ENCODE measurements at places on chromosomes 7 and 10.

GRCh38 chr10:74730246-74730645 lies 96.2 kb upstream of the KAT6B start:
- no peak for DNase-seq

DNA sequence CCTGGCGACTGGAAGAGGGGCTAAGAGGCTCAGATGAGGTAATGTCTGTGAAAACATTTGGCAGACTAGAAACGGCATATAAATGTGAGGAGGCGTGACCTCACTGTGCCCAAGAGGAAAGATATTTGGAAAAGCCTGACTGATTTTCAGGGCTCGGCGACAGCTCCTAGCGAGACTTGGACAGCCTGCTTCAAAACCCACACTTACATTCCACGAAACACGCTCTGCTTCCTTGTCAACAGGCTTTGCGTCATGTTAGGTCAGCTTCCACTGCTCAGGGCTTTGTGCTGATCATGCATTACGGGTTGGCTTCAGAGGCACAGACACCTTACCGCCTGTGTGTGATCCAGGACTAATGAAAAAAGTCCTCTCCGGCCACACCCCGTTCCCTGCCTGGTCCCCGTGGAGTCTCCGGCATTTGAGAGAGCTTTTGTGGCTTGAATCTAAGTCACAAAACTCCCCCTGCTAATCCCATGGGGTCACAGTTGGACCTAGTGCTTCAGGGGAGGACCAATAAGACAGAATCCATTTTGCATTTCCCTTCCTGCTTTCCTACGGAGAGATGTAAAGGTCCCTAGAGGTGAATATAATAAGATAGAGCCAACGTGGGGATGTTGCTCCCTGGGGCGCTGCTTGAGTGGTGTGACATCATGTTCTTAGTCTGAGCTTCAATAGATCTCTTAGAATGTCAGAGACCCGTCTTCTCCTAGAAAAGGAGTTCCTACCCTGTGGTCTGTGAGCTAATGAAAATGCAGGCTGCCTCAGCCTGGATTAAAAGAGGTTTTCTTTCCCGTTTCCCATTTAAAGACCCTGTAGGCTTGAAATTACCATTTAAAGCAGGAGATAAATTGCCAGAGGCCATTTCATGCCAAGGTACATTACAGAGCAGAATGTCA lies 25.5 kb downstream of the FGFBP3 start:
- peak; percentile 84 for DNase-seq

- peak; percentile 86 for DNase-seq
Measured at GRCh38 chr10:93815304-93816096, 57.8 kb downstream of the LGI1 start.

GRCh38 chr7:76054123-76055120 lies 6.5 kb downstream of the MDH2 start:
- DNase-seq, result peak; percentile 43

GRCh38 chr10:107894516-107894915 lies 730.0 kb upstream of the SORCS1 start:
- no peak for DNase-seq

DNA sequence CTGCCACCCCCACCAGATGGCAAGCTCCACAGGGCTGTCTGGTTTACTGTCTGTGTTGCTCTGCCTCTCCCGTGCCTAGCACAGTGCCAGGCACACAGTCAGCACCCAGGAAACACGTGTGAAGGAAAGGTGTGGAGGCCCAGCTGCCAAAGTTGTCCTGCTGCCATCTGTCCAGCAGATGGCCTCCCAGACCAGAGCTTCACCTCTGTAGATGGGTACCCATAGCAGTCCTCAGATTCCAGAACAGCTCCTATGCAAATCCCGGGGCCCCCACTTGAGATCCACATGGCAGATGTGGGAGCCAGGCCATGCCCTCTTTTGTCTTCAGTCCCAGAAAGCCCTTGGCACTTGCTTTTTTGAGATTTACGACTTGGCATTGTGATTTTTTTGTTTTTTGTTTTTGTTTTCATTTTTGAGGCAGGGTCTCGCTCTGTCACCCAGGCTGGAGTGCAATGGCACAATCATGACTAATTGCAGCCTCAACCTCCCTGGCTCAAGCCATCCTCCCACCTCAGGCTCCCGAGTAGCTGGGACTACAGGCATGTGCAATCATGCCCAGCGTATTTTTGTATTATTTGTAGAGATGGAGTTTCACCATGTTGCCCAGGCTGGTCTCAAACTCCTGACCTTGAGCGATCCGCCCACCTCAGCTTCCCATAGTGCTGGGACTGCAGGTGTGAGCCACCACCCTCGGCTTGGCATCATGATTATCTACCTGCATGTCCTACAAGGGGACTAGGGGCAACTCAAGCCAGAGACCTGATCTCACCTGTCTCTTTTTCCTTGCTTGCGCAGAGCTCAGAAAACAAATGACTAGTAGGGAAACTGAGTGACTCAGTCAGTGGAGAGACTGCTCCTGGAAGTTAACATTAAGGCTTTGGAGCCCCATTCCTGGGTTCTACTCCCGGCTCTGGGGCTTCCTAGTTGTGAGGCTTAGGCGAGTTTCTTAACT lies 16.9 kb upstream of the PALD1 start:
- peak; percentile 65 for DNase-seq

DNA sequence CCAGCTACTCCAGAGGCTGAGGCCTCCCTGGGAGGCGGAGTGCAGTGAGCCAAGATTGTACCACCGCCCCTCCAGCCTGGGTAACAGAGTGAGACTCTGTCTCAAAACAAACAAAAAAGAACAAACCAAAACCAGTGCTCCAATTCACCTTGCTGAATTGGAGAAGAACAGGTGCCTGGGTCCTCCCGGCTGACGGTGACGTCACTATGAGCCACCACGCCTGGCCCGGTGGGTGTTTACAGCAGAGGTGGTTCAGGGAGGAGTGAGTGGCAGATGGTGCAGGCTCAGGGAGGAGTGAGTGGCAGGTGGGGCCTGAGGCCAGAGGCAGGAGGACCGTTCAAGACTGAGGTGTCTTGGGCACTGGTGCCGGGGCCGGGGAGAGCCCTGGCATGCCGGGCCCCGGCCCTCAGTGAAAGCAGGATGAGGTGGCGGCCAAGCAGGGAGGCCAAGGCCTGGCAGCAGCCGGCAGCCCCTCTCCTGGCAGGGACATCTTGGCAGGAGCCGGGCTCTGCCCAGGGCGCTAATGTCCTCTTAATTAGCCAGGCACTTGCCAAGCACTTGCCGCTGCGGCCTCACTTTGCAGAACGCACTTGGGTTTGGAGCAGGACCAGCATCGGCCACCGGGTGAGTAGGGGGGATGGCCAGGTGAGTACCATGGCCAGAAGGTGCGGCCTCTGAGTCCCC lies 162.8 kb upstream of the TNRC18 start:
- no peak for DNase-seq

GRCh38 chr7:70907259-70908247 lies 224.4 kb upstream of the GALNT17 start:
- no peak for DNase-seq

DNA sequence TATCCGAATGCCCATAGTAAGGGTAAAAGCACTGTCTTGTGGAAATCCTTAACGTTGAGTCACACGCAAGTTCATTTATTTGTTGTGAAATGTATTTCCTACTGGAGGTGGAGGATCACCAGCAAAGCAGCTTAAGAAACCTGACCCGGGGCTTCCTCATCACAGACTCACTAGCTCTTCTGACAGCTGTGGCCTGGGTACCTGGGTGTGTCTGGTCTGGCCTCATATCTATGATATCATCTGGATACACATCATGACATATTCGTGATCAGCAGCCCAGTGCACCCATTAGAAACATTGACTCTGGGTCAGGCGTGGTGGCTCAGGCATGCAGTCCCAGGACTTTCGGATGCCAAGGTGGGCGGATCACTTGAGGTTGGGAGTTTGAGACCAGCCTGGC lies 8.8 kb downstream of the DRGX start:
- DNase-seq, result no peak

DNA sequence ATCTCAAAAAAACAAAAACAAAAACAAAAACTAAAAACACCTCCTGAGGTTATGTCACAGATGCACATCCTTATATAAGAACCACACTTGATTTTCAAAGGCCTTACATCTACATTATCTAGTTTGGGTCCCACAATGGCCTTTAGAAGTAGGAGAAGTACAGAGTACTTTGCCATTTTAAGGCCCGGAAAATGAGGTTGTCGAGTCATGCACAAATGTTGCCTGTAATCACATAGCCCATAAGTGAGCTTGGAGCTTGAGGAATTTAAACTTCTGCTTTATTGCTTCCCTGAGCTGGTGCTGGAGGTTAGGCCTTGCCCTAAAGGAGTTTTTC lies 9.7 kb upstream of the MKRN1 start:
- no peak for DNase-seq

DNA sequence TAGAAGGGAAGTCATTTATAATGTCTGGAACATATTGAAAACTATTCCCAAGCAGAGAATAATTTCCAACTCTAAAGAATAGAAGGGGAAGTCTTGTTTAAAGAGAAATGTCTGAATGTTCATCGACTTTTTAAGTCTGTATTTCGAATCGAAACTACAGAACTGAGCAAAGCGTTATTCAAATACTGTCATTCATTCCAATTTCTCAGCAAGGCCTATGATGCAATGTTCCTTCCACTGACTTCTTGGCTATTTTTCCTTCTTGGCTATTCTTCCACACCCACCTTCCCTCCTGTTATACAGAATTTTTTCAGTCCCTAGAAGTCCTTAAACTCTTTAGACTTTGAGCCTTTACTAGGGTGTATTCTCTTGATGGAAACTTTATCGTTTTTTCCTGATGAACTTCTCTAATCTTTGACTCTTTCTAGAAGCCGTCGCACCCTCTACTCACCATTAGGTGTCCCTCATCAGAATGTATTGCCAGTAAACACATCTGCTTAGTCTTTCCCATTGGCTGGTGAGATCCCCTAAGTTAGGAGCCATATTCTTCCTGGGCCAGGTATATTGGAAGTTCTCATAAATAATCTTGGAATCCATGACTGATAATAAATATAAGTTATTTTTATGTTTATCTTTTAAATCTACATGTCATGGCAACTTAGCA lies 235.7 kb upstream of the CCDC6 start:
- DNase-seq, result no peak

- no peak for DNase-seq
Measured at GRCh38 chr10:102593804-102594079, 50.5 kb upstream of the TRIM8 start.

DNA sequence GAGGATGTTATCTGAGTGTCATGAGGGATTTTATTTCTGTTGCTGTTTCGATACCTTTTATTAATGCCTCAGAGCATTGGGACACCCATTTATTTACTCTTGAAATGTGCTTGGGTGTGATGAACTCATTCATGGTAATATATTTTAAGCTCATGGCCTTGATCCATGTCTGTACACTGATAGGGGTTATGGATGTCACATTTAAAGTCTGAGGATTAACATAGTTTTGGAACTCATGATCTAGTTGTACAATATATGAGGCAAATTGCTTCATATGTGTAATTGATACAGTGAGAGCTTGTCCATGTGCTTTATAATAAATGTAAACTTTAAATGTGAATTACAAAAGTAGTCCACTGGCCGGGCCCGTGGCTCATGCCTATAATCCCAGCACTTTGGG lies 23.0 kb upstream of the ZRANB1 start:
- no peak for DNase-seq

DNA sequence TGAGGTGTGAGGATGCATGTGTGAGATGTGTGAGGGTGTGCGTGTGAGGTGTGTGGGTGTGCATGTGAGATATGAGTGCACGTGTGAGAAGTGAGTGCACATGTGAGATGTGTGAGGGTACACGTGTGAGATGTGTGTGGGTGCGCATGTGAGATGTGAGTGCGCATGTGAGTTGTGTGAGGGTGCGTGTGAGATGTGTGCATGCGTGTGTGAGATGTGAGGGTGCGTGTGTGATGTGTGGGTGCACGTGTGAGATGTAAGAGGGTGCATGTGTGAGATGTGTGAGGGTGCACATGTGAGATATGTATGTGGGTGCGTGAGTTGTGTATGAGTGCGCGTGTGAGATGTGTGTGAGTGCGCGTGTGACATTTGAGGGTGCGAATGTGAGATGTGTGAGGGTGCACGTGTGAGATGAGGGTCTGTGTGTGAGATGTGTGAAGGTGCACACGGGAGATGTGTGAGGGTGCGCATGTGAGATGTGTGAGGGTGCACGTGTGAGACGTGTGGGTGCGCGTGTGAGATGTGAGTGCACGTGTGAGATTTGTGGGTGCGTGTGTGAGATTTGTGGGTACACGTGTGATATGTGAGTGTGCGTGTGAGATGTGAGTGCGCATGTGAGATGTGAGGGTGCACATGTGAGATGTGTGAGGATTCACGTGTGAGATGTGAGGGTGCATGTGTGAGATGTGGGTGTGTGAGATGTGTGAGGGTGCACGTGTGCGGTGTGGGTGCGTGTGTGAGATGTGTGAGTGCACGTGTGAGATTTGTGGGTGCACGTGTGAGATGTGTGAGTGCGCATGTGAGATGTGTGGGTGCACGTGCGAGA lies 30.5 kb downstream of the PPIF start:
- DNase-seq, result no peak

DNA sequence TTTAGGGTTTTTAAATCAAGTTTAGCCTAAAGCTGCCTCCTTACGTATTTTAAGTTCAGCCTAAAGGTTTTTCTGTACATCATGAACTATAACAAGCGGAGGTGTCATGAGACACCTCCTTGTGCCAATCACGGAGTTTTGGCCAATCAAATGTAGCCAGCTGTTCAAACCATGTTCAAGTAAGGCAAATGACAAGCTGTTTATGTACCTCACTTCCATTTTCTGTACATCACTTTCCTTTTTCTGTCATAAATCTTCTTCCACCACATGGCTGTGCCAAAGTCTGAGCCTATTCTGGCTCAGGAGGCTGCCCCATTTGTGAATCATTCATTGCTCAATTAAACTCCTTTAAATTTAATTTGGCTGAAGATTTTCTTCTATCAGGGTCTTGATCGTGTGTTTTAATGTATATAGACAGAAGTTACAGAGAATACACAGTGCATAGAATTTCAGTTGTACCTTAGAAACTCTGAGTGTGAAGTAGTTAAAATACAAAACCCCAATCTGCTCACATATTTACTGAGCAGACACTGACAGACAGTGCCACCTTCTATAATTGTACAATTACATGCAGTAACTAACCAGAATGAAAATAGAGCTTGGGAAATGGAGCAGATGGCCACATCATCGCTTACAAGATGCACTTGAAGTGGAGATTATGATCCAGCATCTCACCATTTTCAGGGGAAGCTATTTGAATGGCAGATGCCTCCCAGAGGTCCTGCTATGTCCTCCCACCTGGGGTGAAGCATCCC lies 76.9 kb upstream of the LANCL2 start:
- DNase-seq, result peak; percentile 26

- DNase-seq, result no peak
Measured at GRCh38 chr10:112696592-112696991, 249.6 kb downstream of the VTI1A start.

- no peak for DNase-seq
Measured at GRCh38 chr10:31707093-31708039, 221.3 kb downstream of the ARHGAP12 start.

GRCh38 chr7:74043523-74043951 lies 15.6 kb downstream of the ELN start:
- DNase-seq, result no peak
